GOT3 (cell line): ENCODE measurements at places on chromosomes 7 and 10.

- DNase-seq: no peak
Measured at GRCh38 chr7:11633310-11633709, 198.7 kb downstream of the THSD7A start.

DNA sequence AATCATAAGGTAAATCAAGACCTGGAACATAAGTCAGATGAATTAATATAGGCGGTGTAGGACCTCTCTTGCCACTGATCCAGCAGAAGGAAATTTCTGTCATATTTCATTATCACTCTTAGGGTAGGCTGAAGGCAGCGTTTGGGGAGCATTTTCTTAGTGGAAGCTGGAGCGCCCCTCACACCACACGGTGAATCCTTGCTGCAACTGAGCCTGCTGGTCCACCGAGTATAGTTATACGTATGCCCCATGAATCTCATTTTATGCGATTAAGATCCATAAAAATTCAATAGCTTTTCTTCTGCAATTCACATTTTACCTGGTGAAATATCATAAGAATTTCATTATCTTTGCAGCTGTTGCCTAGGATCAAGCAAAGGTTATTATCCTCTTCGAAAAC lies 19.6 kb downstream of the EBF3 start:
- DNase-seq: no peak

- no peak for DNase-seq
Measured at GRCh38 chr10:92755725-92756124, 66.0 kb downstream of the HHEX start.

- DNase-seq: no peak
Measured at GRCh38 chr10:122636953-122637352, 62.7 kb downstream of the C10orf120 start.

DNA sequence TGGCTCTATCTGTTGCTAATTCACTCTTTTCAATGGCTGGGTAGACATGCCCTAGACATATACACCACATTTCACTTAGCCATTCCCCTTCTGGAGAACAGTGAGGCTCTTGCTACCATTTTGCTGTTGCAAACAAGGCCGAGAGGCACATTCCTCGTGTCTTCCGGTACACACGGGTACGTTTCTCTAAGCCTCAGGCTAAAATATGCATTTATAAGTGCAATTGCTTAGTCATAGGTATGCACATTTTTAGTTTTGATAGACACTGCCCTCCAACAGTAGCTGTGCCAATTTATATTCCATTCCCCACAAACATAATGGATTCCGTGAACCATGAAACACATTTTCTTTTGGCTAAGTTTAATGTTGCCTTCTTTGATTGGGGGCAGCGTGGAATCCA lies 13.2 kb downstream of the CHAT start:
- no peak for DNase-seq

- DNase-seq: no peak
Measured at GRCh38 chr10:114115661-114116445, 58.1 kb downstream of the CCDC186 start.

GRCh38 chr7:69243016-69243415 lies 355.3 kb upstream of the AUTS2 start:
- no peak for DNase-seq

DNA sequence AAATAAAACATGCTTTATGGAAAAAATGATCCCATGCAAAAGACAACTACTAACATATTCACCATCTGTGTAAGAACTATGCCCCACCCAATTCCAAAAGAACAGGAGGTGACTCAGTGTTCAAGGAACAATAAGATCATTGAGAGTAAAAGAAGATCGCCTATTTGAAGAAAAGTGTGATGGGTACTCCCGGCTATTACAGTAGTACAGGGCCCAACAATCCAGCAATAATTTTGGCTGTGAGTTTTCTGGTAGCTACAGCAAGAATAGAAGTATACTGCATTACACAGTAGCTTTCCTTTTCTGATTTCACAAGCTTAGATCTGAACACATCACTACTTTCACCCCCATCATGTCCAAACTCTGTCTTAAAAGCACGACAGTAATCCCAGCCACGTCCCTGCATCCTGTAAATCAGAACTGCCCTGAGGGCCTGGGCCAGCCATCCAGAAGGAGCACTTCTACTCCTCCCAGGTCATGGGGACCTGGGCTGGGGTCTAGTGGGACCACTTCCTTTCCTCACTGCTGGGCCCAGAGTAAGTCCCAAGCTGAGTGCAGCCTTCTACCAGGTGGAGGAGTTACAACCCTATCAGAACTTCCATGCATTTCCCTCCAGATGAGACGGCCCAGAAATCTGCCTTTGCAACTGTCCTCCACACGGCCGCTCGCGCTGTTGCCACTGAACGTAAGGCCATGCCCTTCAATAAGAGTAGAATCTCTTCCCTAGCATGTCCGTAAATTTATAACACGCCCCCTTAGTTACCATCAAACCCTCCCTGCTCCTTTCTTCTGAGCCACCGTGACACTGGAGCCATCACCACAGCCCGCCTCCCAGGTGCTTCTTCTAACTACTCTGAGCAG lies 7.9 kb downstream of the ESYT2 start:
- no peak for DNase-seq
